ENCODE measurements at places on chromosomes 2 and 18.

- peak; percentile 87 for DNase-seq
These were observed 67.4 kb downstream of the STEAP3 start for GRCh38 chr2:119290859-119291587.

GRCh38 chr2:53632714-53633113 lies 134.9 kb upstream of the CHAC2 start:
- DNase-seq, result no peak

- no peak for DNase-seq
These were observed 334.7 kb upstream of the SLC39A10 start for GRCh38 chr2:195322324-195322723.

DNA sequence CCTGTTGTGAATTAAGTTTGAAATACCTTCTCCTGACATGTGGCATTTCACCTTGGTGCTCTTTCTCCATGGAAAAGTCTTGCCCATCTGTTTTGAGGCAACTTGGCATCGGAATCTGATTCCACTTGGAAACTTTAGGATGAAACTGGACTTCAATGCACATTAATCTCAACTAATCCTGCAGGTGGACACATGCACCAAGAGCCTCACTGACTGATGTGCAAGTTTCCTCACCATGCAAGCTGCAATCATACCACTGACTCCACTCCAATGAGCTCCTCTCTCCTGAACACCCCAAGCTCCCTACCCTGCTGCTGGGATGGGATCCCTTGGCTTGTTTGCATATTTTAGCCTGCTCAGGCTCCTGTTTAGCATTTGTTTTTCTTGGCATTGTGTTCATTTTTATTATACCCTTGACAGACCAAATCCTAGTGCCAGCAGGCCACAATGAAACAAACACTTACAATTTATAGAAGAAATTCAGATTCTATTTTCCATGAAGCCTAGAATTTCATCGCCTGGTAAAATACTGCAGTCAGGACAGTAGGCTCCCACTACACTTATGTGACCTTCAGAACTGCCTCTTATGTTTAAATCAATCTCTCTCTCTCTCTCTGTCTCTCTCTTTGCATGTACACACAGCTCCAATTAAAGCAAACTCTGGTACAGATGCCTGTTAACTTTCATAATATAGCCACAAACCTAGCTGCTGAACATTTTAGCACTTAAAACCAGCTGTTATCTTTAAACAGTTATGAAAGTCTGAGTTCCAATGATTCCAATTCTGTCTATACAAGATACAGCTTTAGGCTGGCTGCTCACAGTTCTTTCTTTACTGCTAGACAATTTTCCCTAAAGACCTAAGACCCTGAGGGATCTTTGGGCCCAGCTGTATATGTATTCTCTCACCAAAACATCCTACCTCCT lies 141.5 kb downstream of the OSR1 start:
- no peak for DNase-seq

GRCh38 chr2:20397811-20398447 lies 47.3 kb upstream of the PUM2 start:
- no peak for DNase-seq

DNA sequence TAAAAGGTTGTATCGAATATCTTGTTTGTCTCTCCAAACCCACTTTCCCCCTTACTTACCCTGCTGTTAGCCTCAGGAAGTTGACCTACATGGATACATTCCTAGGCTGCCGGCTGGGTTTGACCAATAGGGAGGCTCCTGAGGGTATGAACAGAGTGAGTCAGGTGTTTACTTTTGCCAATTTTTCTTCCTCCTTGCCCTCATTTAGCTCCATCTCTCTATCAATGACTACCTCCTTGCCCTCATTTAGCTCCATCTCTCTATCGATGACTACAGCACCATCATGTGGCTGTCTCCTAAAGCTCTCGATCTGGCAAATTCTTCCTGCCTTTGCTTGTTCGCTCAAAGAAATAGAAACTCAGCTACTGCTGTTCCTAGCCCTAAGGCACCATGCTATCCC lies 571.9 kb upstream of the CRIM1 start:
- no peak for DNase-seq
